ENCODE measurements at places on chromosomes 5 and 9.

DNA sequence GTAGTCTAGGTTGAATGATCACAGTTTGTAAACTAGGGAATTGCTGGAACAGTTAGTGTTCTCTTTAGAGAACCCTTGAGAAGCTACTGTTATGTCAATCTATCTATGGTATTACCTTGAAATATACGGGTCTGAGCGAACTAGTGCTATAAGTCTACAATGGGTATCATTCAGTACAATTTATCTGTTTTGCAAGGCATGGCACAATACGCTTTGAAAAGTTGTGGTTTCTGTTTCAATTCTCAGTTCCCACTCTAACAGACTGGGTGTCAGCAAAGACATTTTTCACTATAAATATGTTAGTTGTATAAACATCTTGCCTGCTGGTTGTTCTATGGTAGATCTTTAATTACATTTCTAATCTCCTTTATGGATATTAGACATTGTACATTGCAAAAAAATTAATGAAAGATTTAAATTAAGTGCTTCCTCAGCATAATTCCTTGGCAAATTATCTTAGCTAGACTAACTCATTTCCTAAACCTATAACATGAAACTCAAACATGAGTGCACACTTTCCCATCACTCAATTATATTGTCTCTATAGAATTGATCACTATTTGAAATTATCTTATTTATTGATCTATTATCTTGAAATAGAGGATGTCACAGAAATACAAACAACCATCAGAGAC, 24.9 kb upstream of the SLCO6A1 start:
- DNase-seq = no peak

- DNase-seq = no peak
These were observed 173.4 kb upstream of the CDH12 start for GRCh38 chr5:23026252-23027170.

- no peak for DNase-seq
These were observed 897 bp downstream of the AHRR start for GRCh38 chr5:322281-322941.

DNA sequence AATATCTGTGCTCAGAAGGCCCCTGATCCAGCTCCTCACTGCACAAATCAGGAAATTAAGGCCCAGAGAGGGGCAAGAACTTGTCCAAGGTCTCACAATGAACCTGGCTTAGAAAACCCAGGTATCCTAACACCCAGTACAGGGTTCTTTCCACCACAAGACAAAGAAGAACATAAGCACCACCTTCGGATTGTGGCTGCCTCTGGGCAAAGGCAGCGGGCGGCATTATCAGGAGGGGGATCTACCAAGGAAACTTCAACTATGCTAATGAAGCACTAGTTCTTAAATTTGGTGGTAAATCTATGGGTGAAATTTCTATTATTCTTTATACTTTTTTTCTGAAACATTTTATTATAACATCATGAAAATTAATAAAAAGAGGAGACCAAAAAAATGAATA, 17.9 kb downstream of the ANXA6 start:
- DNase-seq = no peak

GRCh38 chr5:84374568-84374967, 10.1 kb downstream of the EDIL3 start:
- DNase-seq = no peak

DNA sequence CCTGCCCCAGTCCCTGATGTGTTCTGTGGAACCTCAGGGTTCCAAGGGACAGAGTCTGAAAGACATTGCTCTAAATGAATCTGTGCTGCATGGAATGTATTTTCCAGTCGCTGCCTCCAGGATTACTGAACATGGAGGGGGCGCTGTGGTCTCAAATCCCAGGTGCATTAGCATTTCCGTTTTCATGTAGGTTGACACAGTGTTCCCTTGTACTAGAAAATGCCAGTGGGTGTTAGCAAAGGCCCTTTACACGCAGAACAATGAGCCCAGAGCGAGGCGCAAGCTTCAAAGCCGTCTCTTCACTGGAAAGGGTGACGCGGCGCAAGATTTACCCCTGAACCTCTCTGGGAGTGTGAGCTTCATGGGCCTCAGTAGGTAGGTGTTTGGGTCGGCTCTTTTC, 308.3 kb downstream of the SLIT3 start:
- no peak for DNase-seq

DNA sequence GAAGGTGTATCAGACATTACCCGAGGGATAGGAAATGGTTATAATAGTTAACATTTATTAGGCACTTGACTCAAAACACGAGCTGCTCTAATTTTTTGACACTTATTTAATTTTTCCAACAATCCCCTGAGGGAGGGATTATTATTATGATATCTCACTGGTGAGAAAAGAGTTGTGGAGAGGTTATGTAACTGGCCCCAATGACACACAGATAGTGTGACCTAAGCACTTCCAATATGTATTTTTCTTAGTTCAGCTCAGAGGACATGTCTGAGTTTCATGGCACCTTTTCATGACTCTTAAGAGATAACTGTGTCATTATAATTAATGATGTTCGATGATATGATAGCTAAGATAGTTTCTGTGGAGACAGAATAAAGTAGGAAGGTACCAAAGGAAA, 86.9 kb downstream of the PTCD2 start:
- DNase-seq = no peak

DNA sequence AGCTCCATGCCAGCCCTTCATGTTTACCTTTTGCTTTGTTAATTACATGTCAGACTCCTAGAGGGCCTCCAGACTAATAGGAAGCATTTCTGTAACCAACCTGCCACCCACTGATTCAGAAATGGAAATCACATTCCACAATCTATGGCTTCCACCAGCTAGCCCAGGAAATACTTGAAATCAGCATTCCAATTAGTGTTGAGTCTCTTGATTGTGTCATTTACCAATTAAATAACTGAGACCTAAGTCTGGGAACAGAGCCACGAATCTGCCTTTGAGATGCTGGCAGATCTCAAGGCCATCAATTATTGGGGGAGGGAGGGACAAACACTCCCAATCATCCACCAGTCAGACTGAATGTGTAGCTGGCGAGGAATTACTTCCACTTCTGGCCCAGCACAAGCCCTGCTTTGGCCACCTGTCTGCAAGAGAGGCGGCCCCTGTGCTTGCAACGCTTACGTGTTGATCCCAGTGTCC, 27.4 kb upstream of the SAP30L start:
- no peak for DNase-seq

DNA sequence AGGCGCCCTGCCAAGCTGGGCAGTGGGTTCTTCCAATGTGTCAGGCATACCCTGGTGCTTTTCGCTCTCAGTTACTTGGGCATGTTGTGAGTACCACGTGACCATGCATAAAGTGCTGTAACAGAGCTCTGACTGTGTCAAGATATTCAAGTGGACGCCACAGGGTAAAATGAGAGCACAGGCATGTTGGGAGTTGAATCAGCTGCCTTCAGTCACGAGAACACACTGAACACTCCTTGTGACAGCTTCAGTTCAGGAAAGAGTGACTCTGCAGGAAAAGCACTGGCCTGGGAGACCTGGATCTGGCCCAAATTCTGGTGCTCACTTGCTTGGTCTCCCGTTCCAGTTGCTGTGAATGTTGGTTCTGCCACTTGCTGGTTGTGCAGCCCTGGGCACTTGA, 5.1 kb downstream of the MLANA start:
- no peak for DNase-seq

GRCh38 chr5:44497606-44498005, 108.4 kb upstream of the FGF10 start:
- no peak for DNase-seq

DNA sequence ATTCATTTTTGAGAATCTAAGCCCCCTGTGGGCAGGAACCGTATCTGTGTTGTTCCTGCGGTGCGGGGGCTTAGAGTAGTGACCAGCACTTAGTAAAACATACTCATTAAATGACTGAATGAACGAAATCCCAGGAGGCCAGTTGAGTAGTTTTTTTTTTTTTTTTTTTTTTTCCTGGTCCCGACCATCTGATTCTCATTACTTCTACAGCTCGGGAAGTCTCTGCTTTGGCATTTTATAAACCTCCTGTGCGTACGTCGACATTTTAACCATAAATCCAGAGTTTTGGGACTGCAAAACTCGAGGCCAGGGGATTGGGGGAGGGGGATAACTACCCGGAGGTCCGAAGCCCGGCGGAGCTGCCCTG, 31.5 kb upstream of the SPRY4 start:
- no peak for DNase-seq

All from NCI-H1436 (cell line).